ENCODE measurements at places on chromosomes 12 and 14.

DNA sequence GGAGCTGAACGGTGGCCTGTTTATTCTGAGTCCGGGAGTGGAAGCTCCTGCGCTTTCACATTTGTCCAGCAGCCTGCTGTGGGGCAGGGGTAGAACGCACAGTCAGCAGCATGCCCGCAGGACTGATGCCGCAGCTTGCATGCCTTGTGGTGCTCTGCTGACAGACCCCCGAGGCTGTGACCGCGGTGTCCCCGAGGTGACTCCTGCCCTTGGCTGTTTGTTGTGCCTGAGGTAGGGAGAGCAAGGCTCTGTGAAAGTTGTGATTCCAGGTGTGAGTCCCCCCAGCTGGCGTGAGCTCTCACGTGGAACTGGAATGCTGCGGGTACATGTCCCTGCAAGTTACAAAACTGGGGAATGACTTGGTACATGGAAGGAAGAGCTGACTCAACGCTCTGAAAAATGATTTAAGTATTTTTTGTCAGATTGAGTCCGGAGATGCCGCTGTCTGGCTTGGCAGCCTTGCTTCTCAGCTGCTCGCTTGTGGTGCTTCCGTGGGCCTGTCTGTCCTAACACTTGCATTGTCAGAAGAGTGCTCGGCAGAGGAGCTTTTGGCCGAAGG is 18.1 kb downstream of the MLXIP start:
- DNase-seq: no peak

GRCh38 chr12:70321191-70321590 is 44.9 kb upstream of the KCNMB4 start:
- DNase-seq: no peak

GRCh38 chr12:100213016-100213891 is 12.6 kb downstream of the ACTR6 start:
- no peak for DNase-seq

DNA sequence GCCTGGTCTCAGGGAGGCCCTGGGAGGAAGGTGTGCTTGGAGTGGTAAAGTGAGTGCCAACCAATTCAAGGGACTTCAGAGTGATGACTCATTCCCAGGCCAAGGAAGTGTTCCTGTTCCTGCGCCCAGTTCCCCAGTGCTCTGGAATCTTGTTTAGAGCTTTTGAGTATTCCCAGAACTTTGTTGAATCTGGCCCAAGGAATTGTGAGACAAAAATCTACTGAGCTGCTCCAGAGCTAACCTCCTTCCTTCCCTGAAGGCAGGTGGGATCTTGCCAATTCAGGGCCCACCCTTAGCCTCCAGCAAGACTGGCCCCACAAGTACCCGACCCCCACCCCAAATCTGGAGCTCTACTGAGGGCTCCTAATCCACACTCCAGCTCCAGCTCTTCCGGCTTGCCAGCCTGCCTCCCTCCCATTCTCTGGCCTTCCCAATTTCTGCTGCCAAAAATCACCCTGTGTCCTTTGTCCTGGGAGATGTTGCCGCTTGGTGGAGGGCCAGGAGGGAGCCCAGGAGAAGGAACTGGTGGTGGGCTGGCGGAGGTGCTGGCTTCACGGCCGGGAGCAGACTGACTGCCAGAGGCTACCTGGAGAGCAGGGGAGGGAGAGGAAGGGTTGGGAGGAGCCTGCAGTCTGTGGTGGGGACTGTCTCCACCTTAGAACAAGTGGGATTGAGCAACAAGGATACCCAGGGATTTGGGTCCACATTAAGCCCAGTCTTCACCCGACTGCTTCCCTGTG is 2.0 kb upstream of the ATN1 start:
- DNase-seq: no peak

DNA sequence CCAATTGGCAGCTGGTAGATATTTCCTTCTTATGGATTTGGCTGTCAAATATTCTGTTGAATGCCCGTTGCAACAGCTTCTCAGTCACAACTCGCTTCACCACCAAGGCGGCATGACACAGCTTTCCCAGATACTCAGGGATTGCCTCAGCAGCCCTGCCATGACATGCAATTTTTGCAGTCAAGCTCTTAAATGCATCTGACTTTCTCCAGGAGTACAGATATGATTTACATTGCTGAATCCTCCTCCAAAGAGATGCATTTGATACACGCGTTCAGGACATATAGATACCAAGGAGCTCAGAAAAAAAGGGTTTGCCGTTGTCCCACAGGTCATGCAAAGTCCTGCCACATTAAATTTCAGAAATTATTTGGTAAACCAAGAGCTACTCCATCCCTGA is 6.5 kb downstream of the KRT5 start:
- DNase-seq: no peak

DNA sequence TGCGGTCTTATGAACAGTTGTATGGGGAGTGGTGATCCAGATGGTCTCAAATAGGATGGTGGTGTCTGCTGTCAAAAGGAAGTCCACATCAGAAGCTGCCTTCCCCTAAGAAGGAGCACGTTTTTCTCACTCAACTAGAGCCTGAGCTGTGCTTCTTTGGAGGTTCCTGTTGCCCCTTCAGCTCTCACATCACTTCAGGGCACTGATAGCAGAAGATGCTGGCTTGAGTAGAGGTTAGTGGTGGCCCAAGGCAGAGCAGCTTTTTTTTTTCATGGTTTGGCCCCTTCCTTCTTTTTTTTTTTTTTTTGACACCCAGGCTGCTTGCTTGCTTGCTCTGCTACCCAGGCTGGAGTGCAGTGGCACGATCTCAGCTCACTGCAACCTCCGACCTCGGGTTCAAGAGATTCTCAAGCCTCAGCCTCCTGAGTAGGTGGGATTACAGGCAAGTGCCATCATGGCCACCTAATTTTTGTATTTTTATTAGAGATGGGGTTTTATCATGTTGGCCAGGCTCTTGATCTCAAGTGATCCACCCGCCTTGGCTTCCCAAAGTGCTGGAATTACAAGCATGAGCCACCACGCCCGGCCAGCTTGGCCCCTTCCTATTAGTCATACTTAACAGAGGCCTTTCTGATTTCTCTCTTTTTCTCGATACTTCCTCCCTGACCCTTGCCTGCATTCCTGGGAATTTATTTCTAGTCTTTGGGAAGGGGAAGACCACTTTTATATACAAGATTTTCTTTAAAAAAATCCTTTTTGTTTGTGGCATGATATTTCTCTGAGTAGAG is 31.6 kb downstream of the KLRD1 start:
- no peak for DNase-seq

GRCh38 chr12:27571463-27571862 is 47.5 kb downstream of the PPFIBP1 start:
- DNase-seq: no peak

DNA sequence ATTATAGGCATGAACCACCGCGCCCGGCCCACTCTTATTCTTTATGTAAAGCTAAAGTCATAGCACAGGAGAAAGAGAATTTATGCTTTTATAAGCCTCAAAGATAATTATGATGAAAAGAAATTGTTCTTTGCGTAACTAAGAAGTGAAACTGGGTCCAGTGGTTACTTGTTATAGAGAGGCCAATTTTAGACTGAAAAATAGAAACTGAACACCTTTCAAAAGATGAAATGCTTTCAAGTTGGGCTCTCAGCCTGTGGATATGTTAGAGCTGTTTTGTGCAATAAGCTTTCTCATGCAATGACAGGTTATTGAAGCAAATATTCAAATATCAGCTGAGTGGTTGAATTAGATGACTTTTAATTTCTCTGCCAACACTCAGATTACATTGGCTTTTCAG is 7.9 kb downstream of the TMEM253 start:
- no peak for DNase-seq

- no peak for DNase-seq
Measured at GRCh38 chr12:48054955-48055821, 50.7 kb downstream of the SENP1 start.

GRCh38 chr12:58521152-58521551 is 399.2 kb downstream of the LRIG3 start:
- no peak for DNase-seq

GRCh38 chr12:100324498-100324897 is 32.4 kb upstream of the SLC17A8 start:
- DNase-seq: no peak

- DNase-seq: no peak
Measured at GRCh38 chr12:62301799-62302133, 41.6 kb downstream of the USP15 start.

- no peak for DNase-seq
Measured at GRCh38 chr12:52398176-52398575, 8.0 kb downstream of the KRT82 start.

- DNase-seq: no peak
Measured at GRCh38 chr14:85762526-85762925, 232.6 kb downstream of the FLRT2 start.

DNA sequence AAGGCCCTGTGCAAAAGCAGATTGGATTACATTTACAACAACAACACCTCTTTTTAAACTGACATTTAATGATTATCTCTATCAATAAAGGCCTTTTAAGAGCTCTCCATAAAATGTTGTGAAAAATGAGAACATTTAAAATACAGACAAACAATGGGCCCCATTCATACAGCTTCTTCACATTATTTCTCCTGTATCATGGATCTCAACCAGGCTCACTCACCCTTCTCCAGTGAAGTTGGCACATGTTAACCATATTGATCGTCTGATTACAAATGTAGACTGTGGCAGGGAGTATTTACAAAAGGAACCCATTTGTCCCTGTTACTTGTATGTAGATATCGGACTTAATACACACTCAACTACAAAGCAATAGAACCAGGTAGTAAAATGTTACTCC is 220.2 kb upstream of the BTG1 start:
- no peak for DNase-seq

GRCh38 chr12:104281636-104282035 is 21.9 kb upstream of the EID3 start:
- DNase-seq: no peak

- no peak for DNase-seq
Measured at GRCh38 chr12:84069198-84069597, 843.4 kb downstream of the SLC6A15 start.

DNA sequence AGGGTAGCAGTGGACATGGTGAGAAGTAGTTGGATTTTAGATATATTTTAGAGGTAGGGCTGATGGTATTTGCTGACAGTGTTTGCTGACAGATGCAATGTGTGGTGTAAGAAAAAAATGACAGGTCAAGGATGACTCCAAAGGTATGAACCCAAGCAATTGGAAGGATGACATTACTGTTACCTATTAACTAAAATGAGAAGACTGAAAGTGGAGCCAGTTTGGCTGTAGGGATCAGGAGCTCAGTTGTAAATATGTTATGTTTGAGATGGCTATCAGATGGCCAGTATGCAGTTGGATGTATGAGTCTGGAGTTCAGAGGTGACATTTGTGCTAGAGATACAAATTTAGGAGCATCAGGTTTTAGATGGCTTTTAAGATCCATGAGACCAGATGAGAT is 17.4 kb upstream of the SERPINA6 start:
- DNase-seq: no peak

- DNase-seq: no peak
Measured at GRCh38 chr12:121495746-121496145, 85.1 kb downstream of the KDM2B start.

GRCh38 chr14:34680806-34681479 is 33.5 kb downstream of the CFL2 start:
- DNase-seq: no peak

DNA sequence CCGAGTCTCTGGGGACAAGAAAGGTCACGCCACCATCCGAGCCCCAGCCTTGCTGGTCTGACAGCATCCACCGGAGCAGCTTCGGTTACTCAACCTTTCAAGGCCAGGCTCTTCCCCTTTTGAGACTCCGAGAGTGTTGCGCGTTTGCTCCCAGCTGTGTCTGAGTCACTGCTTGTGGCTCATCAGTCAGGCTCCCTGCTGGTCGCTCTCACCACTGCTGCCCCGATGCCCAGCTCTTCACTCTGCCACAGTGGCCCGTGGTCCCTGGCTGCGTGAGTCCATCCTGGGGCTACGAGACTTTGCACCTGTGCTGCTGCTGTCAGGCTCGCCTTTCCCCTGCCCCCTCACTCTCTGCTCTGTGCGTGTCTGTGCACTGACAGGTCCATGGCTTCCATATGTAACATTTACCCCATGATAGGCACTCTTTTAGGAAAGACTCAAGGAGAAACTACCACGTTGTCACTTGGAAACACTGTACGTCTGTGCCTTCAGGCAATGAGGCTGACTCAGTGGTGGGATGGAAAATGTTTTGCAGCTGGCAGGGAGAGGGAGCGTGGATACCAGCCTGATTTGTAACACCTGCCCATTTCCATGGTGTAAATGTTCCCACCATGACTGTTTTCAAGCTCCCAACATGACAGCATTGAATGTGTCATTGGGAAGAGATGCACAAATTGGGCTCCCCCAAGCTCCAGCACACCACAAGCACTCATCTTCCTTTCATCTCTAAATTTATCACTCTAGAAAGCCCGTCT is 350.7 kb downstream of the TMEM132D start:
- no peak for DNase-seq

- no peak for DNase-seq
Measured at GRCh38 chr12:103887738-103888137, 42.5 kb upstream of the HSP90B1 start.

DNA sequence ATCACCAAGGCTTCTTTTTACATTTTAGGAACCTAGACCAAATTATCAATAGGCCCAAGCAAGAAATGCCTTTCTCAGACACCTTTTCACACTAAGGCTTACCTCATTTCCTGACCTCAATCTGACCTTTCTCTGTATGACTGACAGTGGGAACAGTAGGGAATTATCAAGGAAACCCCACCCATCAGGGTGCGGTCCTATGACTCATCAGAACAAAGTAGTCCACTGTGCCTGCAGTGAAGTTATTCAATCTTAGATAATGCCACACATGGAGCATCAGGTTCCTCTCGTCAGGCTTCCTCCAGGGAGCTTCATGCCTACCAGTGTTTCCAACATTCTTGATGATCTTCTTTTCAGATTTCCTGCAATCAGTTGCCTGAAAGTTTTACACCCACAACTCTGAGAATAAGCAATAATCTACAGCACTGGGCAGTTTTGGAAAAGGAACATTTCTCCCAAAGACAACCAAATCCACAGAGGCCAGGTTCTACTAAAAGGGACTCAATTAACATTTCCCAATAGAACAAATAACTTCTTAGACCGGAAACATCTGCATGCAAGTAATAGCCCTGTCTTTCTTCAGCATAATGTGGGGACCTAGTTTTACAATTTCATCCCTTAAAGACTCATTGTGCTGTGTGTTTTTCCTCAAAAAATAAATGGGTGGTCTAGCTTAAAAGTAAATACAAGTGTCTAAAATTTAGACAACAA is 35.9 kb upstream of the TMTC2 start:
- peak; percentile 26 for DNase-seq

GRCh38 chr14:20328705-20329104 is 4.4 kb downstream of the CCNB1IP1 start:
- no peak for DNase-seq

DNA sequence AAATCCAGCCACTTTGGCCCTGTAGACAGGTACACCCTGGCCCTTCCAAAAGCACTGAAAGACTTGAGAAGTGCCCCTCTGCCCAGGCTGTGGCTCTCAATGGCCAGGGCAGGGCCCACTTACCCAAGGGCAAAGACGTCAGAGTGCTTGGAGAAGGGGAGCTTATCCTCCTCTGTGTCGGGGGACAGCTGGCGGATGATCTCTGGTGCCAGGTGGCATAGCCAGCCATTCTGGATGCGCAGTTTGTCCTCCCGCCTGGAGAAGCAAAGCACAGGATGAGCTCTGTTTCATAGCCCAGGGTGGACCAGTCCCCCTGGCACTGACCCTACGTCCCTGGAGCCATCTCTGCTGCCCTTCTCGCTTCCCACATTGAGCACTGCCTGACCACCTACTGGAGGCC is 114.9 kb upstream of the NOS1 start:
- DNase-seq: no peak

All from GM10248 (cell line).